ENCODE measurements at places on chromosomes 5 and 9.

- DNase-seq: no peak
These were observed 261.0 kb upstream of the GRIN3A start for GRCh38 chr9:101999441-101999840.

GRCh38 chr9:264231-264630 is 49.6 kb downstream of the DOCK8 start:
- no peak for DNase-seq

DNA sequence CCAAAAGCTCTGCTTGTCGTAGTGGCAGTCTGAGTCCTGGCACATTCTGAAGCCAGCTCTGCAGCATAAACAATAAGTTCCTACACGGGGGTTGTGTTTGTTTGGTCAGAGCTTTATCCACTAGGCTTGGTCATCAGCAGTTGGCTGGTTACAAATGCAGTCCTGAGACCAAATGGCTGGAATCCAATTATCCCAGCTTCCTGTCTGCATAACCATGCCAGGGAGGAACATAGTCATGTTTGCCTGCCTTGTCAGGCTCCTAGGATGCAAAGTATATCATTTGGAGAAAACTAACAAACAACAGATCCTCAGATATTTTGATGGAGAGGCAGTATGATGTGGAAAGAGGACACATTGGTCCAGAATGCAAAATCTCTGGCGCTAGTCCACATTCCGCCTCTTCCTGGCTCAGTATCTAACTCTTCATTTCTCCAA is 85.8 kb downstream of the FBXO38 start:
- no peak for DNase-seq

GRCh38 chr5:8381972-8382371 is 513.0 kb downstream of the MTRR start:
- DNase-seq: no peak

GRCh38 chr5:89929173-89929572 is 480.4 kb downstream of the CETN3 start:
- no peak for DNase-seq

DNA sequence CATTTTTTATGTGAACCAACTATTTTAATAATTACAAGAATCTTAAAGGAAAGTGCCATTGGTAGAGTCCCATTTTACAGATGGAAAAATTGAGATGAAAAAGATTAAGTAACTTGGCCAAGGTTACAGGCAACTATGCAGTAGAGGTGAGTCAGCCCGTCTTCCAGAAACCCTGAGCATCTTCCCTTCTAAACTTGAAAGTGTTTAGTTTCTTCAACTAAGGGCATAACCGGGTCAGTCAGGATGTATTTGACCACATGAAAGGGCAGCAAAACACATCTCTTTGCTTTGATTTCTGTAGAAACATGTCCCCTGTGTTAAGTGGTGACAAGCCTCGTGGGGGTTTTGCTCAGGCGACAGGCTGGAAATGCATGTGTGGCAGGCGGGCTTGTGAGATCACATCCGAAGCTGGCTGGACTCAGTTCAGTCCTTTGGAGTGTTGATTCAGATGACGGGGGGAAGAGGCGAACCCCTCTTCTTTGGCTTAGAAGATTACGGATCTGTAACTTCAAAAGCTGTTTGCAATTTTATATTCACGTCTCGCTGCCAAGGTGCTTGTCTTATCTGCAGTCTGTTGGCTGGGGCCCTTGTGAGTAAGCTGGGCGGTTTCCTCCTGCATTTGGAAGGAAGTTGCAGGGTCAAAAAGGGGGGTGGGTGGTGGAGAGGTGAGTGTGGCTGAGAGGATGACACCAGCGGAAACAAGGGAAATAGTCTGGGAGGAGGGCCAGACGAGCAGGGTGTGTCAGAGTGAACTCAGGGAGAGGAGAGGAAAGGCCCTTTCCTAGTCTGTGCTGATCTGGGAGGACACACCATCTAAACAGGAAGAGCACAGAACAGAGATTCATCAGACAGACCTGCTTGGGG is 78.9 kb upstream of the RPS23 start:
- DNase-seq: no peak

- no peak for DNase-seq
These were observed 22.1 kb upstream of the FAM13B start for GRCh38 chr5:138054847-138055558.

DNA sequence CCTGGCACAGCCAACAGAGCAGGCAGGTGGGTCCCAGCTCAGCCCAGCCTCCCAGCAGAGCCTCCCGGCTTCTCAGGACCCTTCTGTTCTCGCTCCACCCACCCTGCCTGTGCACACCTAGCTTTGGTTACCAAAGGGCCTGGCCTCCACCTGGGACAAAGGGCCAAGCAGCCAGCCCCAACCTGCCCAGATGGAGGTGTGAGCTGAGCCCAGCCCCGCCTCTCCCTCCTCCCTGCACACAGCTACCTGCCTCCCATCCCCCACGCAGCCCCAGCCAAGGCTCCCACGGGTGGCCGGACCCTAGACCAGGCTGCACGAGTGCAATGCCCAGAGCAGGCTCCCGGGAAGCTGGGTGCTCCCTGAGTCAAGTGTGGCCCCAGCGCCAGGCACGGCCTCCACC is 5.6 kb downstream of the TPRN start:
- peak; percentile 30 for DNase-seq

GRCh38 chr5:143440448-143441115 is 37.1 kb upstream of the NR3C1 start:
- DNase-seq: no peak

DNA sequence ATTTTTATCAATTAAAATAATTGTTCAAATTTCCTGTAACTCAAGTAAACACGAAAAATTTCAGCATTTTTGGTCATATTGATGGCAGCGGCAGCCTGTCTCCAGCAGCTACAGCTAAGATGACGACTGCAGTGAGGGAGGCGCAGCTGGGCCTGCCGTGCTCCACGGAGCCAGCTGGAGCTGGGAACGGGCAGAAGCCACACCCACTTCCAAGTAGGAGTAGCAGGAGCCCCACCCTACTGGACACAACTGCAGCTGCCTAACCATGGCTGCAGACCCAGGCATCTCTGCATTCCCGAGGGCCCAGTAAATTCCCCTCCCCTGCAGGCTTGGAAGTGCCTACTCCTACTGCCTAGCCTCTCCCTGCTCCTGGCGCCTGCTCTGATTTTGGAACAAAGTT is 2031.7 kb downstream of the EFNA5 start:
- no peak for DNase-seq

- DNase-seq: no peak
These were observed 7.6 kb upstream of the PRRC2B start for GRCh38 chr9:131386281-131386680.

DNA sequence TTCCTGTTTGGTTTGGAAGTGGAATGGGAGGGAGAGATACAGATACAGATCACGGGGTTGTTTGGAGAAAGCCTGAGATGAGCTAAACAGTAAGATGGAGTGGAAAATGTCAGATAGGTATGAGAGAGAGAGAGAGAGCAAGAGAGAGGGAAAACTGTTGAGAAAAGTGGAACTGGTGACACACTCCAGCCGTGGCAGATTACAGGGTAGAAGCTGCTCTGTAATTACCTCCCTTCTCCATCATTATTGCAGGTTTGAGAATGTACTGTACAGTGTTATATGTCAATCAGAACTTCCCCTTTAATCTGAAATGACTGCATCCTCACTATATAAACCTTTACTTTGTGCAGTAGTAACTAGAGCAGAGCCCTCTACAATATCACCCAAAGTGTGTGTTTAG is 74.5 kb upstream of the WWC1 start:
- DNase-seq: no peak

DNA sequence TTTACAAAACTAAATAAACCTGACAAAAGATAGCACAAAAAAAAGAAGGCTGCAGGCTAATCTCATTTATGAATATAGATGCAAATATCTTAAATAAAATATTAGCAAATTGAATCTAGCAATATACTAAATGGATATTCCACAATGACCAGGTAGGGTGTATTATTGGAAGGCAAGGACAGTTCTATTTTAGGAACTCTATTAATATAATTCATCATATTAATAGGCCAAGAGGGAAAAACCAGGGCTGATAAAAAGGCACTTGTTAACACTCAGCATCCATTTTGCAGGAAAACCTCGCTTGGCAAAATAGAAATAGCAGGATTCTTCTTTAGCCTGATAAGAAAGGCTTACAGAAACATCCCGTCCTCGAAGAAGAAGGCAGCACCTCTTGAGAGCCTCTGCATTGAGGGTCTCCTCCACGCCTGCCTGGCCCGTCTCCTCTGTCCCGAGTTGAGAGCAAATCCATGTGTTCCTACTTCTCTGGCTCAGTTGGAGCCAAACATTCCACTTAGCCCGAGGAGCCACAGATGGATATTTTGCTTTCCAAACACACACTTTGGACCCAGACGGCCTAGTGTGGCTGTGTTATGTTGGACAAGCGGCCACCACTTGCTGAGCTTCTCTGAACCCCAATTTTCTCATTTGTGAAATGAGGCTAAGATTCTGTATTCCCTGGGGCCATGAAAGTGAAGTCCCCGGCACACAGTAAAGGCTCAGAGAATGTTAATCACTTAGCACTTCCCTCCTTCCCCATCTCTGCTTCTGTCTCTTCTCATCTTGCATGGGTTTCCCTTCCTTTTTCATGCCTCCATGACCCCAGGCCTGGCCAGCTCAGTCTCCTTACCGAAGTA is 181.8 kb upstream of the MVB12B start:
- DNase-seq: no peak

DNA sequence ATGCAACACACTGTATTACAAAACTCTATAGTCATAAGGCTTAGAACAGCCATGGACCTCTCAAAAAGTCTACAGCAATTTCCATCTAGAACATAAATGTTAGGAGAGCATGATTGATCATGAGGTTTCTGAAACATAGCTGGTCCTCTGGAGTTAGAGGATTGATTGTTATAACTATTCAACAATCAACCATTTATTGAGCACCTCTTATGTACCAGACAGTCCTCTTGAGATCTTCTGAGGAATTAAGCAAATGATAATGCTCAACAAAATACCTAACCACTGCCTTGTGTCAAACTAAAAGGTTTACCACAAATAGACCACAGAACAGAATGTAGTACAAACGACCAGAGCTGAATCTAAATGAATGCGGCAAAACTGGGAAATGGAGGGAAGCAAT is 3.4 kb upstream of the AGTPBP1 start:
- no peak for DNase-seq

- DNase-seq: no peak
These were observed 51.5 kb downstream of the CCDC192 start for GRCh38 chr5:127754706-127755105.

GRCh38 chr5:14445576-14446290 is 135.9 kb upstream of the OTULINL start:
- DNase-seq: no peak

- no peak for DNase-seq
These were observed 12.1 kb downstream of the NOTCH1 start for GRCh38 chr9:136533775-136534157.

DNA sequence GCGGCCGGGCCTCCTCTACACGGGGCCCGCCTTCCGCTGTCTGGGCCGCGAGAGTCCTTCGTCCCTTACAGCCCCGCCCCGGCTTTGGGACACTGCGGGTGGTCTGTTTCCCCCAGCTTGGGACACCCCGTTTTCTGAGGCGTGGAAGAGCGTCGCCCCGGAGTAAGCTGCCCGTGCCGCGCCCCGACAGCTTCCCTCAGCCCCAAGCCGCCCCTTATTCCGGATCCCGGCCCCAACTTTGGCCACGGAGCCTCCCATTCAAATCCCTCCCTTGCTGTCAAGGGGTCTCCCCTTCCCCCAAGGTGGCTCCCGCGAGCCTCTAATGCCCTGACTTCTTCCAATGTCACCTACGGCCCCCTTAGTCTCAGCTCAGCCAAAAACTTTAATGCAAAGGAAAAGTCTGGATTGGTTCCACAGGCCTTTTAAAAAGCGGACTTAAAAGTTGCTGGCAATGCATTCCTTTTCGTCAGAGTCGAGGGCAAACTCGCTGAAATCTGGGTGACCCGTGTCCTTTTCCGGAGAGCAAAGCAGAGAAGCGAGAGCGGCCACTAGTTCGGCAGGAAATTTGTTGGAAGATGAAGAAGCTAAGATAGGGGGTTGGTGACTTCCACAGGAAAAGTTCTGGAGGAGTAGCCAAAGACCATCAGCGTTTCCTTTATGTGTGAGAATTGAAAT is 19.8 kb downstream of the EXOSC2 start:
- DNase-seq: no peak

DNA sequence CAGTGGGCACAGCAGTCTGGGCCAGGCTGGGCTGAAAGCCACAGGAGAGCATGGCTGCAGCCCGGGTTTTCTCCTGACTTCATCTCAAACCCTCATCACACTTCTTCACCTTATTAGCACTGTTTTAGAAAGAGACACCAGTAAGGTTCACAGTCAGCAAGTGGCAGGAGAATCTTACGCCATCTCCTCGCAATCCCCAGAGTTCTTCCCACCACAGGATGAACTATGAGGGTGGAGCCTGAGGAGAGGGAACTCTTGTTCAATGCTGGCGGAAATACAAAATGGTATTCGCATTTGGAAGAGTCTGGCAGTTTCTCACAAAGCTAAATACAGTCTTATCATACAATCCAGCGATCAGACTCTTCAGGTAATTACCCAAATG is 14.7 kb downstream of the BICD2 start:
- DNase-seq: no peak

GRCh38 chr9:128882677-128883603 is 1.0 kb downstream of the LRRC8A start:
- DNase-seq: no peak

- DNase-seq: peak; percentile 47
These were observed 640 bp downstream of the SURF4 start for GRCh38 chr9:133375116-133375723.

DNA sequence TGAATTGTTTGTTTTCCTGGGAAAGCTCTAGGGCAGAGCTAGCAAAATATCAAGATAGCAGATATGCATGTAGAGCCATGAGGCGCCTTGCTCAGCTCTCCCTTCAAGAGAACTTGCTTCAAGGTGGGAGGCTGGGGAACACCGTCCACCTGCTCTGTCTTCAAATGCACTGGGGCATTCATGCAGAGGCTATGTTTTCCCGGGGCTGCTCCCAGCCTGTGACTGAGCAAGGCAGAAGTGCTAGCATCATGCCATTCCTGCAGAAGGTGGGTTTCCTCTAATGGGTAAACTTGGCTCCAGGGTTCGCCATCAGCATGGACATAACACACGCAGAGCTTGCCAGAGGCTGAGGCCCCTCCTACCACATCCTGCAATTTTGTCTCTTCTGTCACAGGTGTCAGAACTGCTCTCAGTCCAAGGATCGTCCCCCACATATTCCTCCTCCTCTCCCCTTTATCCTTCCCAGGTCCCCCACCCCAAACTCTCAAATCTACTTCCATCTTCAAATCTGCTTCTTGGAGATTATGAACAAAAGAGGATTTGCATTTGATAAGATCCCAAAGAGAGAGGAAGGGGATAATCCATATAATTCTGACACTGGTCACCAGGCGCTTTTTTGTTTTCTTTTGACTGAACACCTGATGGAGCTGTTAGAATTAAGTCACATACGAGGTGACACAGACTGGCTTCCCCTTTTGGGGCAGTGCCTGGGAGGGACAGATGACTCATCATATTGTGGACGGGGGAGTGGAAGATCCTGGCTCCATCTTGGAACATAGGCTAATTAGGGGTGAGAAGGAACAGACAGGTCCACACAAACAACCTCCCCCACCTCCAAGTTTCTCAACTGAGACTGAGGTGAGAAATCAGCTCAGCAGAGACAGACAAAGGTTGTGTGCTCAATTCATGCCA is 85.0 kb upstream of the TAF11L2 start:
- peak; percentile 86 for DNase-seq

- DNase-seq: no peak
These were observed 1.1 kb downstream of the NFIB start for GRCh38 chr9:14312719-14313377.

GRCh38 chr9:130623466-130623865 is 40.9 kb upstream of the PRDM12 start:
- DNase-seq: peak; percentile 70

- no peak for DNase-seq
These were observed 174.4 kb downstream of the MUSK start for GRCh38 chr9:110842986-110843385.

- DNase-seq: no peak
These were observed 24.0 kb downstream of the SH3PXD2B start for GRCh38 chr5:172430354-172430753.
